ENCODE measurements at places on chromosomes 6 and 20.

DNA sequence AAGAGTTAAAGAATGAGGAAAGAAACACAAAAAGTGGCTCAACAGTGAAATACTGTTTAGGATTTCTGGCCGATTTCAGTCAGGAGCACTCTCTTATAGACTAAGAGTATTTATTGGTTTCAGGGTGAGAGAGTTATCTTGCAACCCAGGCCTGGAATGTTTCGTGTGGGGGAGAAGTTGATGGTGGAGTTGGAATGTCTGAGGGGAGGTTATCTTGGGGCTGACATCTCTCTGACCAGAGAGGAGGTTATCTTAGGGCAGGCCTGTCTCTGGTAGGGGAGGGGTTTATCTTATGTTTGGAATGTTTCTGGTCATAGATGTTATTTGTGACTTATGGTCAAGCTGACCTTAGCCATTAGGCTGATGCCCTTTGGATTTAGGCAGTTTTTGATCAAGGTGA lies 80.3 kb downstream of the HTR1B start:
- no peak for DNase-seq

- no peak for DNase-seq
These were observed 155.7 kb upstream of the JARID2 start for GRCh38 chr6:15090145-15090579.

DNA sequence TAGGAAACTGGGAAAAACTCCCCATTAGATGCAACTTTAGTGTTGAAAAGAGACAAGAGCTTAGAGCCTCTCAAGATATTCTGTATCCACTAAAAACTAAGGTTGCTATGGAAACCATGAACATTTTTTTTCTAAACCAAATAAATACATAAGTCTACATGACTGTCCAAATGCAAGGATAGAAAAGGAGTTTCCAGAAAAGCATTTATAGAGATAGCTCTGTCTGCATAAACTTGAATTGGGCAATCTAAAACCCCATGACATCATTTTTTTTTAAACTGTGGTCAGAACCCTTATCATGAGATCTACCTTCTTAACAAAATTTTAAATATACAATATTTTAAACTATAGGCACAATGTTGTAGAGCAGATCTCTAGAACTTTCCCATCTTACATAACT lies 36.4 kb upstream of the FAM83B start:
- no peak for DNase-seq

- DNase-seq, result no peak
These were observed 62.0 kb downstream of the SYNE1 start for GRCh38 chr6:152575161-152575560.

DNA sequence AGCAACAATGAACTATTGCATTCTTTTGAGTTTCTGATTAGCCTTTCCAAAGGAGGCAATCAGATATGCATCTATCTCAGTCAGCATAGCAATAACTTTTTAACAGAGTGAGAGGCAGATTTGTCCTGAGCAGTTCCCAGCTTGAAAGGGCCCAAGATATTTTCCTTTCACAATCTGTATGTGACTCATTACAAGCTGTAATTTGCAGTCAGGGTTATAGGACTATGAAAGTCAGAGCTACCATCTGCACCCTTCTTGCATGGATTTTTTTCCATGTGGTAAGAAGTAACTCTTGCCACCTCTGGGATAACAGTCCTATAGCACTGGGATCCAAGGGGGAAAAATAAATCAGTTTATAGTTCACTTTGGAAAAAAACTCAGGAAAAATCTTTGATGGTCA lies 318.2 kb upstream of the RGS17 start:
- no peak for DNase-seq

DNA sequence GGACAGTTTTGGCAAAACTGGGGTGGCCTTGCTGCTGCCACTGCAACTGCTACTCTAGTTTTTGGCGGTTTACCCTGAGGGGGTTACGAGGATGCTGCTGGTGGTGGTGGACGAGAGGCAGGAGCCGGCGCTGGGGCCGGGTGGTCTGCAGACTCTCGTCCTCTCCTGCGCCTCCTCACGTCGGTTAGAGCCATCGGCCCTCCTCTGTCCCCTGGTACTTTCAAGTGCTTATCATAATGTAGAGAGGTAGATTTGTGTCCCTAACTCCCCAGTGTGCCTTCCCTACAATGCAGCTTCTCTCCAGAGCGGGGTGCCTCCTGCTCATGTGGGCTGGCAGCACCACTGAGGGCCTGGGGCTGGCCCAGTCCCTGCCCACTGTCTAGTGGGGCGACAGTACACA lies 25.9 kb downstream of the PNLDC1 start:
- DNase-seq, result no peak

All from hepatic stellate cell (primary cell).